ENCODE measurements at places on chromosomes 16 and 17.

DNA sequence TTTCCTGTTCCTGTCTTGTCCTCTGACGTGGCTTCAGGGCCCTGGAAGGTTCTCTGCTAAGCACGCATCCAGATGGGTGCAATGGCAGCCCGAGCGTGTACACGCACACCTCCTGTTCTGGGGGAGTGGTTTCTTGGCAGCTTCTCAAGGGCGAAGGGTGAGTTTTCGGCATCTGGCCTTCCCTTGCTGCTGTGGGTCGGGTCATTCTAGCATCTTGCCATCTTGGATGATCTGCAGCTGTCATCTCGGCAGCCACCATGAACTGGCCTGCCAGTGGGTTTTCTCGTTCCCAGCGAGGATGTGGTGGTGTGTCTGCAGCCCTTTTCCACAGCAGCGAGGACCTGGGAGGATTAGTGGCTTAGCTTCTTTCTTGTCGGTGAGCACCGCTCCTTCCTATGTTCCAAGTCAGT is 10.6 kb downstream of the MSI2 start:
- no peak for DNase-seq

GRCh38 chr16:8887952-8888560 is 5.9 kb downstream of the LITAFD start:
- no peak for DNase-seq

DNA sequence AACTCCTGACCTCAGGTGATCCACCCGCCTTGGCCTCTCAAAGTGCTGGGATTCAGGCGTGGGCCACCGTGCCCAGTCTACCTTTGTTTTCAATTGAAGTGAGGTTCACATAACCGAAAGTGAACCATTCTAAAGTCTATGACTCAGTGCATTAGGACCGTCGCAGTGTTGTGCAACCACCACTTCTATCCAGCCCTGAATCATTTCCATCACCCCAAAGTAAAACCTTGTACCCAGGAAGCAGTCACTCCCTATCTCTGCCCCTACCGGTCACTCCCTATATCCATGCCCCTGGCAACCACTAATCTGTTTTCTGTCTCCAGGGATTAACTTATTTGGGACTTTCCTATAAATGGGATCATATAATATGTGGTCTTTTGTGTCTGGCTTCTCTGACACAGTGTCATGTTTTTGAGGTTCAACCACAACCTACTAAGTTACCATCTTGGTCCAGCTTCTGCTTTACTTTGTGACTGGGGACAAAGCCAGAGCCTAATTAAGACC is 28.3 kb upstream of the CDC42EP4 start:
- DNase-seq = no peak

GRCh38 chr17:29196769-29197515 is 16.7 kb upstream of the MYO18A start:
- DNase-seq = no peak

- no peak for DNase-seq
Observed at GRCh38 chr17:80220054-80220735, at the start of the genes SGSH and SLC26A11. TSS of gene SGSH (minus strand) at chr17:80220333. CDS start at chr17:80220313, 20 bp downstream. TSS of gene SLC26A11 (plus strand) at chr17:80220427. CDS start at chr17:80221561, 1,134 bp downstream.

DNA sequence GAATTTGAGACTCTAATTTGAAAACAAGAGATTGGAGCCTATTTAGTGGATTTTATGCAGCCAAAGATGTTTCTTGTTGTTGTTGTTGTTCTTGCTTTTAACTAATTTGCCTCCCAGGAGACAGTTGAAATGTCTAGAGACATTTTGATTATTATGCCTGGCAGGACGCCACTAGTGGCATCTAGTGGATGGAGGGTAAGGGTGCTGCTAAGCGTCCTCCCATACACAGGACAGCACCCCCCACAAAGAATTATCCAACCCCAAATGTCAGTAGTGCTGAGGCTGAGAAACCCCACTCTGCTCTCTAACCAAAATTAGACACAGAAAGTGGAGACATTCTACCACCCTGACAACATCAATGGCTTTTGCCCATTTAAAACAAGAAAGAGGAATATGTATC is 15.4 kb upstream of the HSBP1 start:
- DNase-seq = no peak

GRCh38 chr17:81863833-81864768 is 3.8 kb upstream of the P4HB start:
- no peak for DNase-seq

DNA sequence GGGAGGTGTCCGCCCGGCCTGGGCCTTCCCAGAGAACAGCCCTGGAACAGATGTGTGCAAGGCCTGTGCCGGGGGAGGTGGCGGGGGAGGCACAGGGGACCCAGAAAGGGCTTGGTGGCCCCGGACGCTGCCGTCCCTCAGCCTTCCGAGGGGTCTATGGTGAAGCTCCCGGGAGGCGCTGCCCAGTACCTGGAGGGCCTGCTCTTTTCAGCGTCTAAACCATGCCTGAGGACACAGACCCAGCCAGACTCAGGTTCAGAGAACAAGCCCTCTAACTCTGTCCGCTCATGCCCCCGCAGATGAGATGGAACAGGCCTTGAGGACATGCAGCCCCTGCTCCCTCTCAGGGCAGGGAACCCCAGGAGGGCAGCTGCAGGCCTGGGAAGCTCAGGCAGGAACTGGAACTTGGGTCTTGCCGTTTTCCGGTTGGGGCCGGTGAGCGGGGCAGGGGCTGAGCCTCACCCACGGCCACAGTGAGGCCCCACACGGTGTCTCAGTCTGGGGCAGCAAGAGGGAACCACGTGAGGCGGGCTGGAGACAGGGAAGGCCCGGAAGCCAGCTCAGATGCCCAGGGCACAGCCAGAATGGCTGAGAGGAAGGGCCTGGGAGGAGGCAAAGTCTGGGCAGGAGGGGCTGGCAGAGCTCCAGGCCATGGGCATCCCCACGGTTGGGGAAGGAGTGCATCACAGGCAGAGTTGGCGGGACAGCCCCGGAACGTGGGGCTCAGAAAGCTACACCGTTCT is 12.5 kb downstream of the SLC16A3 start:
- DNase-seq = no peak

- DNase-seq = no peak
Observed at GRCh38 chr17:82920150-82920549, 80.3 kb upstream of the ZNF750 start.

DNA sequence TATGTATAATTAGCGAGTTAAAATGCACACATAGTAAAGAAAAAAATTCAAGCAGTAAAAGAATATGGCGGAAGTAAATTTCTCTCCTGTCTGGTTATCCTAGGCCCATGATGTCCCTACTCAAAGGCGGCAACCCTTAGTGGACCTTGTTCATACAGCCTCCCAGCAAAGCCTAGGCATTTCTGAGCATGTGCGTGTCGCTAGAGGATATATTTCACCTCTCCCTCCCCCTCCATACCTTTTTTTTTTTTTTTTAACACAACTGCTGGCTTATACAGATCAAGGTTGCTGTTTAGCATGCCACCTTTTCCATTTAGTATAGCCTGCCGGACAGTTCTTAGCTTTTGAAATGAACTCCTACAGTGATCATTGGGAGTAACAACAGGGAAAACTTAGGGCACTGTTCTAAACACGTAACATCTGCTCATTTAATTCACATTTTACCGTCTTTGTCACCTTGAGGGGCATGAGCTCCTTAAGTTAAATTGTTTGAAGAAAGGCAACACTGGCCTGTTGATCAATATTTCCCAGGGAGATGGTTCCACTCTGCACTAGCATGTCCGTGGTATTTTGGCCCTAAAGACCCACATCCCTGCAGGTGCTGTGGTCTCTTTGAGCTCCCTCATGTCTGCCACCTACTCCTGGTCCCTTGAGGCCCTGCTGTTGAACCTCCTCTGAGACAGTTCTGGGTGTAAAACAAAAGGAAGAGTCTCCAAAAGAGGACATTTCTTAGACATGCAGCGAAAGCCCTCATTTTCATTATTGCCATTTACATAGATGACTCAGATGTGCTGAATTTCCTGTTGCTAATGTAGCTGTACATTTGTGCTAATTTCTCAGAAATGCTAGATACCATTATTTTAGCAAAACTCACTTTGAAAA is 4.1 kb upstream of the TNFRSF13B start:
- DNase-seq = no peak

- no peak for DNase-seq
Observed at GRCh38 chr17:81551458-81552243, 502 bp downstream of the FAAP100 start.

DNA sequence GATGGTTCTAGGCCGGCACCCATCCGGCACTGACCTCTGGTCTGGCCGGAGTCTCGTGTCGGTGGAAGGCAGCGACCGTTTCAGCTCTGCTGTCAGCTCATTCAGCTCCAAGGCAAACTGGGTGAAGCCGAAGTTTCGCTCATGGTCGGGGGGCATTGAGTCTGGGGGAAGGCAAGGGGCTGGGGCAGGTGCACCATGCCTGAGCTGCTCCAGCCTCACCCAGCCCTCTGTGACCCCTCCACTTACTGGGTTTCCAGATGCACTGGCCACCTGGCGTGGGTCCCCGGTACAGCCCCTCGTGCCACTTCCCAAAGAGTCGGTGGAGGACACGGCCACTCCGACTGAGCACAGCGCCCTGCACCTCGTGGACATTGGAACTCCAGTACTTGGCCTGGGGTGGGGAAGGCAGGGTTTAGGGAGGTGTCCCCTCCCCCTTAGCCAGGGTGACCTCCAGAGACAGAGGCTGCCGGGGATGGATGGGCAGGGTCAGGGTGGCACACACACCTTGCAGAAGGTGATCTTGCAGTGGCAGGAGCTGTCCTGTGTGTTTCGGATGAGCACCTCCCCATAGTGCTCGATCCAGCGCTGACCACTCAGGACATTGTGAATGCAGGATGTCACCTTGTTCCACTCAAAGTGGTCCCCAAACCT is 12.6 kb downstream of the OSBPL7 start:
- DNase-seq = no peak

DNA sequence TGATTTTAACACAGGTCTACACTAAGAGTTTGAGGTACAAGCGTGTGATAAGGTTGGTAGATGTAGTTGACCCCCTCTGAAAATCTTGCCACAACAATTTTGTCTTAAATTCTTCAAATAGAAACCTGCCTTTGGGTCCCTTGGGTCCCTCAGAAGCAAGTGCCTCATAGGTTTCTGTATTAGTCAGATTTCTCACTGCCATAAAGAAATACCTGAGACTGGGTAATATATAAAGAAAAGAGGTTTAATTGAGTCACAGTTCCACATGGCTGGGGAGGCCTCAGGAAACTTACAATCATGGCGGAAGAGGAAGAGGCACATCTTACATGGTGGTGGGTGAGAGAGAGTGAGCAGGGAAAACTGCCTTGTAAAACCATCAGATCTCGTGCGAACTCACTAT is 301.2 kb downstream of the MAP2K6 start:
- no peak for DNase-seq

- DNase-seq = no peak
Observed at GRCh38 chr16:17296431-17296830, 174.3 kb downstream of the XYLT1 start.

DNA sequence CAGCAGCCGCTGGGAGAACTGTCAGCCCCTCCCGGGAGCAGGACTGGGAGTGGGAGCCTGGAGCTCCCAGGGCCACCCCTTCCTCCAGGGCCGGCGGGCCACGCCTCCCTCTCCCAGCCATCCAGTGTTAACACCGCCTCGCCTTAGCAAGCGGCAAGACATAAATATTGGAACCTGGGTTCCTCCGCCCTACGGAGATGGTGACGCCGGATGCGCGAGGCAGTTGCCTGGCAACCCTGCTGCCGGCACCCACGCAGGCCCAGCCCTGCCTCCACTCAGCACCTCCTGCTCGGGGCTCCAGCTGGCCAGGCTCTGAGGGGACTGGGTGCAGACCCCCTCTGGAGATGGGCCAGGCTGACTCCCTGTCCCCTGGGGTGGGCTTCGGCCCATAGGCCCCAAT is 27.4 kb upstream of the CACNA1H start:
- DNase-seq = no peak

DNA sequence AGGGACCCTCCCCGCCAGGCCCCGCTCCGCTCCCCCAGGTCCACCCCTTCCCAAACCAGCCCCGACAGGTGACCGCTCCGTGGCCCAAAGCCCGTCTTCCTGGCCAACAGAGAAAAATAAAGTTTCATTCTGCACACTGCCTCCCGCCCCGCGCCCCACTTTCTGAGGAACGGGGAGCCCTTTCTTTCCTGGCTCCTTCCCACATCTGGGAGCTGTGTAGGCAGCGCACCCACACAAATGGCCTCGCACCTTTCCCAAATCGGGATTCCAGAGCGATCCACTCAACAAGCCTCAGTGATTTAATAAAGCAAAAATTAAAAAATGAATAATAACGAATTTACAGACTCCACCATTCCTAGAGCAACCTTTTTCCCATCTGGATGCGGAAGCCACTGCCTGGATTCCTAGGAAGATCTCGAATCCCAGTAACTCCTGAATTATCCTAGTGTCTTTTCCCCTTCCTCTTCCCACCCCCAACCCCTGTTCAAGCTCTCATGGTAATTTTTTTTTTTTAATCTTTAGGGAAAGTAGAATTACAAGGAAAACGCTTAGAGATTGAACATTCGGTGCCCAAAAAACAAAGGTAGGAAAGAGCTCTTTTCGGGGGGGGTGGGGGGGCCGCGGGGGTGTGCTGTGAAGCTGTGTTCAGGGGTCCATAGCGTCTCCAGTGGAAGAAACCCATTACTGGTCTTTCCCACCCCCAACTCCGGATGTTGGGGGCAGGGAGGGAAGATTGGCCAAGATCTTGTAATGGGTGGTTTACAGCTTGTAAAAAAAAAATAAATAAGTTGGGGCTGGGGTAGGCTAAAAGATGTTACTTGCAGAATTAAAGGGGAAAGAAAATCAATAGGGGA is 1.6 kb downstream of the IGF2BP1 start:
- no peak for DNase-seq

- DNase-seq = no peak
Observed at GRCh38 chr16:11684231-11685025, 16.2 kb downstream of the SNN start.

DNA sequence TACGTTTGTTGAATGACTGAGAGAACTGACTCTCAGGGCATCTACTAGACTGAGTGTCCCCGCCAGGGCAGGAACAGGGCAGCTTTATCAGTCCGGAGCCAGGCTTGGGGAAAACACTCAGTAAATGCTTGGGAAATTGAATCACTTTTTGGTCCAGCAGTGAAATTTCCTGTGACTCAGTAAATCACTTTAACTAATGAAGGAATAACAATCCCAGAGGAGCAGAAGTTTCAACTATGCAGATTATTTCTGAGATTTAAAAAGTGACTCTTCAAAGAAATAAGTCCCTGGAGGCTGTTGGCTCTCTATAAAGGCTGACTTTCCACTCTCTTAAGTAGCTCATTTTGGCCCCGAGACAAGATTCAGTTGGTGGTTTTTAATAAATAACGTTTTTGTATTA is 101.8 kb downstream of the FOXL1 start:
- no peak for DNase-seq

GRCh38 chr17:28405632-28406472 is at the start of gene SLC46A1:
TSS of gene SLC46A1 (minus strand) at chr17:28406212. CDS start at chr17:28406114, 98 bp downstream.
- no peak for DNase-seq

- DNase-seq = no peak
Observed at GRCh38 chr16:49690778-49691177, 165.1 kb downstream of the ZNF423 start.

GRCh38 chr17:40951011-40951622 is 13.7 kb upstream of the KRT23 start:
- no peak for DNase-seq

Data from esophagus squamous epithelium (tissue), 5 donors.